Bronchial epithelial cell (primary cell): ENCODE measurements at places on chromosomes 2 and 18. TPM values are rescaled to one million over a fixed set of nuclear protein-coding genes. Genes with fewer than 3 reads are reported as not detected.
A peak's percentile ranks its signal among the peaks of the same experiment; 100 is the strongest.

GRCh38 chr2:206721256-206721920 is 3.2 kb upstream of the DYTN start:
- DNase-seq = no peak

DNA sequence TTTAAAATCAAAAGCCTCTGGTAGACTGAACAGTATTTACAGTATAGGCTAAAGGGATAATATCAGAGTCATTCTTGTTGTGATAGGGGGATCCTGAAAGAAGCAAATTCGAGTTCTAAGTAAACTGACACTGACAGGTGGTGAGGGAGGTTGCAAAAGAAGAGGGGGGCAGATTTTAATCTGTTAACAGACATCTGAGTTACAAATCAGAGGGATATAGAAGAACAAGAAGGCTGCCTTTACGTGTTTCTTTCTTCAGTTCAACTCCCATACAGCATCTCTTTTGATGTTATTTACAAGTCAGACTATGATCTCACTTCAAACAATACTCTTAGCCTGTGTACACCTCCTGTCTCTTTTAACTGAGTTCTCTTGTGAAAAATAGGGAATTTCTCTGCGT is 16.3 kb upstream of the ITGA4 start:
- no peak for DNase-seq

DNA sequence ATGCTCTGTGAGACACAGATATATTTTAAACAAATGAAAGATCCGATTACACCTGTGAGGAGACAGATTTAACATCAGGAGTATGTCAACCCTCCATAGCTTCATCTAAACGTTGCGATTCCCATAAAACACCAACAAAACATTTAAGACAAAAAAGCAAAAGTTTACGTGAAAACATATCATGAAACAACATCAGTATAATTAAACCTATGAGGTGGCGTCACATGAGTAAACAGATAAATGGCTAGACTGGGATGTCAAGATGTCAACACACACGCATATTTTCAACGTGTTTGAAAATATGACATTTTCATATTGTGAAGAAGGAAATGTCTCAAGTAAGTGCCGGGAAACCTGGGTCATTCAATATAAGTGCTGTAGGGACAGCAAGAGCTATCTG is 25.5 kb upstream of the GPC1 start:
- DNase-seq = no peak

GRCh38 chr2:24985511-24985910 is 13.8 kb upstream of the DNAJC27 start:
- no peak for DNase-seq

DNA sequence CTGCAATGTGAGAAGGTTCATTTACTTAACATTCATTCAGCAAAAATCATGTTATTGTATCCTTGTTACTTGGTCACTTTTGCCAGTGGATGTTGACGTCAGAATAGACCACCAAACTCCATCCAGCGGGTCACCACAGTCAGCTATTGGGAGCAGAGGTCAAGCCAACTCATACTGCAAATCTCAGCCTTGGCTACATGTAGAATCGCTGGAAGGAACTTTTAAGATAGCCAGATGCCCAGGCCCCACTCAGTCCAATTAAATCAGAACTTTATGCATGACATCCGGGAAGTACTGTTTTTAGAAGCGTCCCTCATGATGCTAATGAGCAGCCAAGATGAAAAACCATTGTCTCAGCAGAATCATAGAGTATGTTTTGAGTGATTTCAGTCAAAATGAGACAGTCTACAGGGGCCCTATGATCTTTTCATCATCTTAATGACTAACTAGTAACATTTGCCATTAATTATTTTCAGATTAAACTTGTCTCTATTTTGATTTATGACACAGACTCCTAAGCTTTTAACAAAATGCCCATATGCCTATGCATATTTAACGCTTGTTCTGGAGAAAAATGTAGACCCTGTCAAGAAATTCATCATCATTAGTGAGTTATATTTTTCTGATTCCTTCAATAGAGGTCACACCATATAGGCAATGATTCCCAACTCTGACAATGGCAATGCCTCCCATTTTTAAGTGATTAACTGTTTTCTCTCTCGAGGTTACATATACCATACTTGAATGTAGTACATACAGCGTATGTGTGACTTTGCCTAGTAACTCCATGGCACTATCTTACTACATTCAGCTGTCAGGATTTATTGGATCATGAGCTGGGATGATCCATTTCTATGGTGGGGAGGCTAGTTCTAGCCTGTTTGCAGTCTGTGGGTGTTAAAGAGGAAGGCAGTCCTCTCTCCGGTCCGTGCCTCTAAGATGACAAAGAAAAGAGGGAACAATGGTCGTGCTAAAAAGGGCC is 63.7 kb upstream of the CCBE1 start:
- no peak for DNase-seq

- DNase-seq = no peak
Measured at GRCh38 chr2:187627153-187627552, 72.9 kb upstream of the TFPI start.

DNA sequence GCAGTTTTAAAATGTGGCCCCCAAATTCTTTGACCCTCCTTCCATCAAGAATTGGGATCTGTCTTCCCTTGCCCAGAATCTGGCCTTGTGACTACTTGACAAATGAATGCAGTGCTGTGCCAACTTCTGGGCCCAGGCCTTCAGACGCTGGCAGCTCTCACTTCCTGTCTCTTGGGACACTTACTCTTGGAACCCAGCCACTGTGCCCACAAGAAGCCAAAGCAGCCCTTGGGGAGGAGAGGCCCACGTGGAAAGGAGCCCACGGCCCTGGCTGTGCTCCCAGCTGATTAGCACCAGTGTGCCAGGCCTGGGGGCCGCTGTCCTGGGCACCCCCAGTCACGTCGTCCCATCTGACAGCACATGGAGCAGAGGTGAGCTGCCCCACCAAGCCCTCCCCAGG is 56.6 kb downstream of the RPL37A start:
- no peak for DNase-seq

FKBP7 gene
- 0.64 and 1.3 TPM in 2 replicates for total RNA-seq

DNA sequence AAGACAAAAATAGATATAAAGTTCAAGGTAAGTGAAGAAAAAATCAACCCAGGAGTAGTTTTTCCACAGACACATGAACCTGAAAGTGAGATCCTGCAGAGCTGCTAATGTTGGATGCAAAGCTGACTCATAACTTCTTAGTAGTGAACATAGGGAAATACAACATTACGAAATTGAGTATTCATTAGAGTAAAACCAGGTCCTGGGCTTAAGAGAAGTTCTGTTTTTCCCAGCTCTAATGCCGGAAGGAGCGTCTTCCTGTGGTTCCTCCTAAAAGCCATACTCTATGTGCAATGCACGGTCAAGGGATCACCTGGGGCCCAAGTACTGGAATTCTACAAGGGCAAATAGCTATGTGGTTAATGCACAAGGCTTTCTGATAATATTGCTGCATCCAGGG is 141.7 kb downstream of the RBMS1 start:
- DNase-seq = peak; percentile 87

DNA sequence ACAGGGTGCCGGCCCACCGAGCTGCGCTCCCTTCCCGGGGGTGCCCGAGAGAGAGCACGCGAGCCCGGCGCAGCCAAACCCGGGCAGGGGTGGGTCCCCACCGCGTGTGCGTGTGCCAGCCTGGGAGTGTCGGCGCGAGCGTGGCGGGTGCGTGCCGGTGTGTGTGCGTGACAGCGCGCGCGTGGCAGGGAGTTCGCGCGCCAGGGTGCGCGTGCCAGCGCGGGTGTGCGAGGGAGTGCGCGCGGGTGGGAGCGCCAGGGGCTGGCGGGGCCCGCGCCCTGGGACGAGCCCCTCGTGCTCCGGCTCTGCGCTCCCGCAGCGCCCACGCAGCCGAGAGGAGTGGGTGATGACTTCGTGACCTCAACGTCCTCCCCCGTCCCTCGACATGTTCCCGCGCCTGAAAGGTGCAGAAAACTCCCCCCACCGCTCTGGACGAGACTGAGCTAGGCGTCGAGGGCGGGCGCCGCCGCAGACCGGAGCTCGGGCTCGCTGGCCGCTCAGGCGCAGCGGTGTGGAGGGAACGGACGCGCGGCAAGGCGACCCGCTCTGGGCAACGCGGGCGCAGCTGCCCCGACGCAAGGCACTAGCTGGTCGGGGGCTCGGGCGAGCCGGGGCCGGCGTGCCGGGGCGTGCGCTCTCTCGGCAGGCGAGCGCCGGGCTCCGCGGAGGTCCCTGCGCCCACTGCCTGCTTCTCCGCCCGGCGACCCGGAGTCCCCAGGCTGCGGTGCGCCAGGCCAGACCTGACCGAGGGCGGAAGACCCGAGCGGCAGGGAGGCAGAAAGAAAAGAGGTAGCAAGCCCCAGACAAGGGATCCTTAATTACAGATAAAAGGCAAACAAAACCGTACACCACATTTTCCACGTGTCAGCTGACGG is 582.8 kb downstream of the ZEB2 start:
- DNase-seq = no peak

DNA sequence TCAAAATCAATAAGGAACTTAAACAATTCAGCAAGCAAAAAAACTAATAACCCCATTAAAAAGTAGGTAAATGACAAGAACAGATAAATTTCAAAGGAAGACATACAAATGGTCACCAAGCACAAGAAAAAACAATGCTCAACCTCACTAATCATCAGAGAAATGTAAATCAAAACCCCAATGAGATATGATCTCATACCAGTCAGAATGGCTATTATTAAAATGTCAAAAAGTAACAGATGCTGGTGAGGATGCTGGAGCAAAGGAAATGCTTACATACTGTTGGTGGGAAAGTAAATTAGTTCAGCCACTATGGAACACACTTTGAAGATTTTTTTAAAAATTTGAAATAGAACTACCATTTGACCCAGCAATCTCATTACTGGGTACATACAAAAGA is 538.0 kb downstream of the TMX3 start:
- DNase-seq = no peak

GRCh38 chr2:10740226-10740625 is 18.8 kb downstream of the ATP6V1C2 start:
- DNase-seq = no peak

PTPRN gene
- total RNA-seq = 0.13 and 1.3 TPM in 2 replicates

CCDC74A gene
- total RNA-seq = 2.9 and 3.2 TPM in 2 replicates

SPR gene
- 12.2 and 14.0 TPM in 2 replicates for total RNA-seq

DNA sequence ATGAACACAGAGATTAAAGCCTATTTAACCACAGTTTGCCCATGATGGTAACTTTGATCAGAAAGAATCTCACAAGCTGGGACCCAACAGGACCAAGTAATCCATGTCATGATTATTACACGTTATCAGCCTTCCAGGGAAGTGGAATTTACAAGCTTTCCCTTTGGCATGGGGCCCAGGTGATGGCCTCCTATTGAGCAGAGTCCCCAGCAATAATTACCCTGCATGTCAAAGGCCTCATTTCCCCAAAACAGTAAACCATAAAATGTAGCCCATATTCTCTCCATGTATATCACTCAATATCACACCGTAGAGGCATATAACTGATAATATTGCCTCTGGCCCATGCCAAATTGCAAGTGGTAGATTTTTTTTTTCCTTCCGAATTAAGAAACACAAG is 38.9 kb downstream of the PRKRA start:
- DNase-seq = no peak

ZC3H8 gene
- 7.9 and 11.5 TPM in 2 replicates for total RNA-seq

PID1 gene
- 3.2 and 9.5 TPM in 2 replicates for total RNA-seq

DNA sequence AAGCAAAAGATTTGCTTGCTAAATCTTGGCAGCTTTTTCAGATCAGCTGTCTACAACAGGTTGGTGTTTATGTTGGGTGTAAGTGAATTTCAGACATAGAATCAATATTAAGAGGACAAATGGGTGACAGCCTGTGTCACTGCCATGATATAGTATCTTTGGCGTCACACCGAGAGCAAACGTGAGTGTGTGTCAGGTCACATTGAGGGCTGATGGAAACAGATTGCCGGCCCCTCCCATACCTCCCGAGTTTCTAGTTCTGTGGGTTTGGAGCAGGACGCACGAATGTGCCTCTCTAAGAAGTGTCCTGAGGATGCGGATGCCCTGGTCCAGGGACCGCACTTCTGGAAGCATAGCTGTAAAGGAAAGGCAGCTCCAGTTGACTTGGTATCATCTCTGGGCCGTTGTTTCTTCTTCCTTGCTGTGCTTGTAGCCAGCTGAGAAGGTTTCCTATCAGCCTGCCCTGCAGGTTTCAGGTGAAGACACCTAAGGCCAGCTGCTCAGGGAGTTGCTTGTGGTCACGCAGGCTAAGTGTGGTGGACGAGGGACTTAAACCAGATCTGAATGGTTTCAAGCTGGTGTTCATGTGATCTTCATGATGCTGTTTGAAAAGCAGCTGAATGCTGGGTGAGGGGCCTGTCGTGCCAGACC is 6.4 kb downstream of the AGAP1 start:
- DNase-seq = no peak

- no peak for DNase-seq
Measured at GRCh38 chr2:237752761-237753165, 45.8 kb upstream of the RBM44 start.

DNA sequence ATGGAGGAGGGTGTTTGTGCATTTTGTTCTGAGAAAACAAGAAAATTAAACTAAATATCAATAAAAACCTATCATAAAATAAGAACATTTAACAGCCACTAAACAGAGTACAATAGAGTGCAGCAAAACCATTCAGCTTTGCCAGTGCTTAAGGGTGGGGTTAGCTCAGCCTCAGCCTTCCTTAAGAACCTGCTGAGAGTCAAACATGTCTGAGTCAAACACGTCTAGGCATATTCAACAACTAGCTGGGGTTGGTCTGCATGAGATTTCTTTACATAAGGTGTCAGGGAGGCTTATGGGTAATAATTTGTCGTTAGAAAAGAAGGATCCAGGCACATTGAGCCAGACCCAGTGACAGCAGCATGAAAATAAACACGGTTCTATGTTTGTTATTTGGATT is 298.2 kb downstream of the SP3 start:
- DNase-seq = peak; percentile 85

DNA sequence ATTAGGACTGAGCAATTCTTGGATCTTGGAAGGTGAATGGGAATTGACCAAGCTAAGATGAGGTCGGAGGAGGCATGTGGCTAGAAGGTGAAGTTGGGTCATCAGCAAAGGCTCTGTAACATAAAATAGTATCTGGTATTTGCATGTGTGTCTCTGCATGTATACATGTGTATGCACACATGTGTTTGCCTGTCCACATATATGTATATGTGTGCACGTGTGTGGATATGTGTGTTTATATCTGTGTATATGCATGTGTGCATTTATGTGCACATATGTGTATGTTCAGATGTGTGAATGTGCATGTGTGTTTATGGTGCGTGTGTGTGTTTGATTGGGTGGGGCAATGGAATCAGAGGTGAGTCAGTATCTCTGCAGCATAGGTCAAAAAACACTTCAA is 664.3 kb downstream of the CNTNAP5 start:
- DNase-seq = no peak

GRCh38 chr2:64274399-64275173 is 130.4 kb upstream of the PELI1 start:
- DNase-seq = peak; percentile 72
